ENCODE measurements at places on chromosomes 1 and 21.

DNA sequence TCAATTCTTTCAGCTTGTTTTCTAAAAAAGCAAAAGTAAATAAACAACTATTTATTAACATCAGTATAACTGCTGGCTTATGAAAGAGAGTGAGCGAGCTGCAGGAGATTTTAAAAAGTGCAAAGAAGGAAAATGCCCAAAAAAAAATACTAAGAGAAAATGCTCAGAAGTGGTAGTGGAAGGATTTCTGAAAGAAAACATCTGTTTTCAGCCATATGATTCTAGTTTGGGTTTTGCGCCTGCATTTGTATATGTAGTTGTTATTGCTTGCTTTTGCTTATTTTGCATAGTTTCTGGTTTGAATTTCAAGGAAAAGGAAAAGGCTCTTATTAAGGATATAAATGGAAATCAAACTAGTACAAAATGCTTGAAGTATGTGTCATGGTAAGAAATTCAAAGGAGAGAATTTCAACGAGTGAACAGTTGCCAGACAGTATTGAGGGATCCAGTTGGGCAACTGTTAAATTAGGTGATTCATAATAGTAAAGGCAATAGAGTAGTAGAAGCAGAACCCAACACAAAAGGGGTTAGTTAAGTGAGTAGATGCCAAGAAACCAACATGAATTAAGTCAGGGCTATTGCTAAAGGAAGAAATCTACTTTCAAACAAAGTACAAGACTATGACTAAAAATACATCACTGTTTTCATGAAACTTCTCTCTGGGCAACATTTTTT is 1.2 kb downstream of the GBP5 start:
- no peak for DNase-seq

- no peak for DNase-seq
These were observed 80.5 kb upstream of the KIF26B start for GRCh38 chr1:245074232-245074747.

- no peak for DNase-seq
These were observed 34.4 kb downstream of the CLCA4 start for GRCh38 chr1:86581231-86581630.

DNA sequence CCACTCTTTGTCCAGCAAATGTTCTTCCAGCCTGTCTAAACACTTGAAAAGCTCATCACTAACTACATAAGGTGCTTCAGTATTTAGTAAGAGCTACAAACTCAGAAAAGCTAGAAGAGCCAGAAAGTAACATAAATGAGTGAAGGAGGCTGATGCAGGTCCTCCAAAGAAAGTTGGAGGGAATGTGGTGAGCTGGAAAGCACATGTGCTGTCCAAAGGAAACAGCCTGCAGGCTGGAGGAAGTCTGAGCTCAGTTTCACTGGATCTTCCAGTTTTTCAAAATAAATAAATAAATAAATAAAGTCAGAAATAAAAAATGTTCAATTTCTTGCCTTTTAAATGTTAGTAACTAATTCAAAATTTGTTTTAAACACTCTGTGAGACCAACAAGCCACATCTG is 25.5 kb downstream of the ZC3H11B start:
- no peak for DNase-seq

- DNase-seq: no peak
These were observed 6.7 kb upstream of the WASF2 start for GRCh38 chr1:27496604-27497155.

DNA sequence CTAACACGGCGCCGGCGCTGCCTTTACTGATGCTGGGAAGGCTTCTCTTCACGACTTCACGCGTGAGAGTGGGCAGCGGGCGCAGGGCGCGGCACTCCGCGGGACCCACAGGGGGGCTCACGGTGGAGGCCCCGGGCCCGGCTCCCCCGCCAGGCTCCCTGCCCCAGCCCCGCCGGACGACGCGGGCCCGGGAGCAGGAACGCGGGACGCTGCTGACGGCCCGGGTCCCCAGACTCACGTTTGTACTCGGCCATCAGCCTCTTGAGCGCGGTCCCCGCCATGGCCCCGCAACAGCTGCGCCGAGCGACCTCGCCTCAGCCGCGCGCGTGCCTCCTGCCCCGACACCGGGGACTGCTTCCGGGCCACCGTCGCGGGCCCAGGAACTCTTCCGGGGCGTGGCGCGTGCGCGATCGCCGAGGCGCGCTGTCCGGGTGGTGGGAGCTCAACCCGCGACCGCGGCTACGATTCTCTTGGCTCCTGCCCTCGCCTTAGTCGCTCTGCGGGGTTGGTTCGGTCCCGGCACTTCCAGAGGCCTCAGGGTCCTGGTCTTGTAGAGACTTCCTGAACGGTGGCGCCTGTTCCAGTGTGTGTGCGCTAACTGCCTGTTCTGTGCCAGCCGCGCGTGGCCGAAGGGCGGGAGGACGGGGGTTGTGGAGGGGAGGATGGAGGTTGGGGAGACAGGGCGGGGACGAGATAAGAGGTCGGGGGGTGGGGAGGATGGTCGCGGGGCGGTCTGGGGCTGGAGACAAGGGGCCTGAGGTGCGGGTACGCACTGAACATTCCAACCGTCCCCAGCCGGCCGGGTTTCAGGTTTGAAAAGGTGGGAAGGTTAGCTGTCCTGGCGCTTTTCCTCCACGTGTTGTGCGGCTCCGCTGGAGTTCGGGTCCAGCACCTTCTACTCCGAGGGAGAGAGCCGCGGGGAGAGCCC is at the start of gene UBE2G2:
UBE2G2 (minus strand) TSS at position 353 of the 928 bp plus-strand sequence; CDS start at position 281, 72 bp downstream.
- peak; percentile 81 for DNase-seq

GRCh38 chr1:16418823-16419425 is 18.3 kb downstream of the SPATA21 start:
- DNase-seq: no peak

- no peak for DNase-seq
These were observed 68.0 kb upstream of the TRAPPC10 start for GRCh38 chr21:43944078-43944633.

DNA sequence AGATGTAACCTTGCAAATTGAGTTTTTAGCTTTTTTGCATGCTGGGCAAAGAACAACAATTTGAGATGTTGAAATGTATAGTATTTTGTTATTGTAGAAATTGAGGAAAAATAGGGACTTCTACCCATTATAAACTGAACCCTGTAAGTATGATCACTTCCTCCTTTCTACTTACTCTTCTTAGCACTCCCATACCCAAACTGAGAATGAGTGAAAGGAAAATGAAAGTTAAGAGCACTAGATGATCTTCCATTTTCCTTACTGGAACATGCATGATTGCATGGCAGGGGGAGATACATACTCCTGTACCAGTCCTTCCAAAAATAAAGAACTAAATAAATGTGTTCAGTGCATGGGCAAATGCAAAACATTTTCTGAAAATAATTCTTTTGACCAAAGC is 107.4 kb upstream of the KIAA1614 start:
- no peak for DNase-seq

- DNase-seq: no peak
These were observed 1.5 kb downstream of the SLAMF8 start for GRCh38 chr1:159828176-159828575.

DNA sequence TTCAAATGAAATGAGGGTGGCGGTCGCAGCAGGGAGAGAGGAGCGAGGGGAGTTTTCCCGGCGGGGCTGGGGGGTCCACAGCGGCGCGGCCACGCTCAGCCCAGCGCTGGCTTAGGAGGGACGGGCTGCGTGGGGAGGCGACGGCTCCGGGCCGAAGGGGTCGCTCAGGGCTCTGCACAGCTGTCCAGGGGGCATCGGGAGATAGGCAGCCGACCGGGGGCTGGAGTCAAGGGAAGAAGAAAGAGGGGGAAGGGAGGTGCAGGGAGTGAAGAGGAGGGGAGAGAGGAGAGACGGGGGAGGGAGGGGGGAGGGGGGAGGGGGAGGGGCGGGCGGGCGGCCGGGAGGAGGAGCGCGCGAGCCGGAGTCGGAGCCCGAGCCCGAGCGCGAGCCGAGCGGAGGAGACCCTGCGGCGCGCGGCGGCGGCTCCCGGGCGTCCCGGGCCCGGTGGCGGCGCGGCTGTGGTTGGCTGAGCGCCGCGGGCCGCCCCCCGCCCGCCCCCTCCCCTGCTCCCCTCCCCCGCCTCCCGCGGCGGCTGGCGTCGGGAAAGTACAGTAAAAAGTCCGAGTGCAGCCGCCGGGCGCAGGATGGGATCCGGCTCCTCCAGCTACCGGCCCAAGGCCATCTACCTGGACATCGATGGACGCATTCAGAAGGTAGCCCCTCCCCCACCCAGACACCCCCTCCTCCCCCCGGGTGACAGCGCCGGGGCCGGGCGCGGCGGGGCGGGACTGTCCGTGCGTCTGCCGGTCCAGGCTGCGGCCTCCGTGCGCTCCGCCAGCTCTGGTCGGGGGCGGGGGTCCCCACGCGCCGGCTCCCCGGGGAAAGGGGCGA is at the start of gene PDE9A:
PDE9A (plus strand) TSS at position 391 of the 831 bp plus-strand sequence; CDS start at position 585, 194 bp downstream.
- DNase-seq: no peak

GRCh38 chr21:36369064-36369685 is 16.0 kb upstream of the CHAF1B start:
- DNase-seq: no peak

GRCh38 chr1:245432228-245432875 is 277.6 kb downstream of the KIF26B start:
- DNase-seq: no peak

DNA sequence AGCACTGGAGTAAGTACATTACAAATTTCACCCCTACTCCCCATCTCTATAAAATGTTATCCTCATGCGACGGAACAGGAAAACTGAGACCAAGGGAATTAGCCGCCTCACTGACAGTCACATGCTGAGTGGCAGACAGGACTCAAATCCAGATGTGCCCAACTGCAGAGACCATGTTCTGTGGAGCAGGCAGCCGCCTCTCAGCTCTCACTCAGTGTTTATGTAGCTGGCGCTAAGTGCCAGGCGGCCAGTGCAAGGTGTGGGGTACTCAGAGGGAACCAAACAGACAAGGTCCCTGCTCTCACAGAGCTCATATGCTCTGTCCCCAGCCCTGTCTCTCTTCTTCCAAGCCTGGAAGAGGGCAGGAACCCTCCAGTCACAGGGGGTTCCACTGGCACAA is 5.1 kb downstream of the CAPZB start:
- DNase-seq: no peak

- no peak for DNase-seq
These were observed 73.8 kb upstream of the PPP2R5A start for GRCh38 chr1:212211371-212211770.

DNA sequence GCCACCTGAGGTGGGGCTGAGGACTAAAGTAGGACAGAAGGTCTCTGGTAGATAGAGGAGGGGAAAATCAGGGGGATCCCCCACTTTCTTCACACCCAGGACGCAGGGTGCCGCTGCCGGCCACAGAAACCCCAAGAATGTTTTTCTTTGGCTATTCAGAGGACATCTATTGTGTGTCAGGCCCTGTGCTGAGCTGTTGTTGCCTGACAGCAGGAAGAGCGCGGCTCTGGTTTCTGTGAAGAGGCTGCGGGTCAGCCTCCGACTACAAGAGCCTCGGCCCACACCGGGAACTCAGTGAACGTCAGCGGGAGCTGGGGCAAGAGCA is 407 bp upstream of the PIGV start:
- no peak for DNase-seq

DNA sequence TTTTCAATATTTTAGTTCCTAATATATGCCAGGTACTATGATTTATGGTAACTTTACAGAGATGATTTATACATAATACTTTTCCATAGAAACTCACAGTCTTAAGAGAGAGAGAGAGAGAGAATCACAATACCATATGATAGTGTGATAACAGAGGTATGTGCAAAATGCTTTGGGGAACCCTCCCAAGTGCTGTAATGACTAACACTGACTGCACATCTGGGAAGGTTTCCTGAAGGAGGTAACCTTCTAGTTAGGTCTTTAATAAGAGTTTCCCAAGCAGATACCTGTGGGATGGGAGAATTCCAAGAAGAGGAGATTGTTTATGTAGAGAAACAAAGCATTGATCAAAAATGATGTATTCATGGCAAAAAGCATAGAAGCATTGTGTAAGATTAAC is 34.6 kb upstream of the PIGC start:
- no peak for DNase-seq

- DNase-seq: no peak
These were observed 10.8 kb downstream of the ASAP3 start for GRCh38 chr1:23473037-23473800.

GRCh38 chr1:181806746-181807145 is 254.8 kb downstream of the ZNF648 start:
- no peak for DNase-seq

GRCh38 chr1:94983171-94983739 is 56.3 kb upstream of the CNN3 start:
- DNase-seq: no peak

DNA sequence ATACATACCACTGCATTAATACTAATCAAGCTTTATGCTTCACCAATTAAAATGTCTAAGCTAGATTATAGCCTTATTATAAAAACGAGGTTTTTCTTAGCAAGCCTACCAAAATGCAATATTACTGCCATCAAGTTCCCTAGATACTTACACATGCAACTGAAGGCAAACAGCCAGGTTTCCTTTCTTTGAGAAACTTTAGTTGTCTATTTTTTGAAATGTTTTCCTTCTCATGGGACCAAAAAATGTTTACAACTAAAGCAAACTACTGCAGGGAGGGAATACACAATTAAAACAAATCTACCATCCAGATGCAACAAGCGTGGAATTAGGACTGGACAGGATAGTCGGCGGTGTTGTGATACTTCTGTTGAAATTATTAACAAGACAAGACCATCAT is 1.3 kb downstream of the ZNF644 start:
- no peak for DNase-seq

GRCh38 chr1:117481410-117481809 is 114.2 kb downstream of the MAN1A2 start:
- no peak for DNase-seq

DNA sequence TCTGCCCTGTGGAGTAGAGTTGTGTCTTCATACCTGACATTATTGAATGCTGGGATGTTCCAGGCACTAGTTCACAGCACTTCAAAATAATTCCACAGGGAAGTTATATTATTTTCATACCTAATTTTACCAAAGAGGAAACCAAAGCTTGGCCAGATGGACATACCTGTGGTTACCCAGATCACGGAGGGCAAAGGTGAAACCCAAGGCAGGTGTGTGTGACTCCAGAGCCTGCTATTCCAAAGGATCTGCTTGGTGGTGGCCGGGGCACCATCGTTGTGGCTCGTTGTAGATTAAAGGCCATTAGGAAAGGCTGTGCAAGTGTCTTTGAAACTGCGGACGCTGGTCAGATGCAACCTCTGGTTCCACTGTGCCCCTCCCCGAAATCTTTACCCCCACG is 108.6 kb downstream of the ZBTB18 start:
- DNase-seq: no peak

GRCh38 chr1:192474080-192474683 is 101.4 kb upstream of the RGS1 start:
- no peak for DNase-seq

DNA sequence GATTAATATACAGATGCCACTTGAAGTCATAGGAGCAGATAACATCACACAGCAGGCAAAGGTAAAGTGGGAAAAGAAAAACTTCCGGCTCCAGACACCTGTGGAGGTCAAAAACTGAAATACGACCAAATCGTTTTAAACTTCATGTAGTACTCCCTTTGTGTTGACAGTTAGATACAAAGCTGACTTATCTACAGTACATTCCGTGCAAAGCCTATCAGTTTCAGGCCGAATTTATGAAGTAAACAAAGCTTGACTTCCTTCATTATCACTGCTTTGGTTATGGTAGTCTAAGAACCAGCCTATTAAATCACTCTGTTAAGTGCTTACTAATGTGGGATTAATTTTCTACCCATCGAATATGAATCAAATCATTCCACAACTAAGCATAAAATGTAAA is 156.3 kb downstream of the SMYD3 start:
- DNase-seq: no peak
